Kidney (tissue), 22 donors: ENCODE measurements at places on chromosomes 5 and 9.

GRCh38 chr5:79227484-79228025 lies 8.4 kb upstream of the JMY start:
- H3K27me3 ChIP-seq = no peaks in the 10 kb centered on the region
- H3K4me1 ChIP-seq = no peaks in the 10 kb centered on the region
- no peak overlapping the region for H3K4me3 ChIP-seq
- no peak for DNase-seq
- no peaks in the 10 kb centered on the region for H3K36me3 ChIP-seq
- no peak overlapping the region for H3K27ac ChIP-seq

DNA sequence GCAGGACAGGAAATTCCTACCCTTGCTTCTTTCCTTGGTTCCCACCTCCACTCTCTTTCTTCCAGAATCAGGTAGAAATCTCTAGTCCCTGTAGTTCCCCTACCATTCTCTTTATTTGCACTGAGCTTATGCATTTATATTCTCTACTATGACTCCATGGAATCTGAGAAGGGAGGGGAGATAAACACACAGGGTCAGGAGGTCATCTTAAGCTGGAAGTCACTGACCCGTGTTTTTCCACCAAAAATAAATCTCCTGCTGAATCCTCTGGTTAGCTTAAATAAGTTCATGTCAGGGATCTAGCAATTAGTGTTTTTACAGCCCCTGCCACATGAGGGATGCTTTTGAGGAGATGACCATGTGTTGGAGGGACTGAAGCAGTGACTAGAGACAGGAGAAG lies 3.7 kb downstream of the ACTL7B start:
- H3K4me1 ChIP-seq = no peaks in the 10 kb centered on the region
- no peak overlapping the region for H3K27ac ChIP-seq
- no peaks in the 10 kb centered on the region for H3K27me3 ChIP-seq
- peak; percentile 51 for DNase-seq

DNA sequence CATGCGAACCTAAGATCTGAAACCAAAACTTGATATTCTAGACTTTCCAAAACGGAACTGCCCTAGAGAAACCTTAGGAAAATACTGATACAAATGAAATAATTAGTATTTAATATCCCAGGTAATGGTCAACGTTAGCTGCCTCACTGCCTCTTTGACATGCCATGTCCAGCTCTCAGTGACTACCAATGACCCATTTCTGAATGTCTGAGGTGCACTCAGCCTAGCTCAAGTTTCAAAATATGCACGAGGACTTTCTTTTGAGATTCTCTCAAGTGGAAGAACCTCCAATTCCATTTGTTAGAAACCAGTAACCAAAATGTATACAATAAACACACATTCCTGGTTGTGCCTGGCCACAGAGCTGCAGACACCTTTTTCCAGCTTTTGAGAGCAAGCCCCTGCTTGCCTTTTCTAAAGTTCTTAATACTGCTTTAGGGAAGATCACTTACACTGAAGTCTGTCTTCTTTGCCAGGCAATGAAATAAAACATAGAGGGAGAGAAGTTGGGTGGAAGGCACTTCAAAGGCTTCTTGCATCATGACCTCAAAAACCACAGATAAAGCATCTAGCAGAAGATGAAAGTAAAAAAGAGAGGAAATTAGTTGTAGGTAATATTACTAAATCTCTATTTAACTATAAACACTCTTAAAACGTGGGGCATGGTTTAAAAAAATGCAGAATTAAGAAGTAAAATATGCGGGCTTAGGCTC lies 87.9 kb downstream of the MRPS27 start:
- H3K27me3 ChIP-seq = no peaks in the 10 kb centered on the region
- H3K36me3 ChIP-seq = peaks cover 11% of the 10 kb centered on the region
- H3K27ac ChIP-seq = no peak overlapping the region

DNA sequence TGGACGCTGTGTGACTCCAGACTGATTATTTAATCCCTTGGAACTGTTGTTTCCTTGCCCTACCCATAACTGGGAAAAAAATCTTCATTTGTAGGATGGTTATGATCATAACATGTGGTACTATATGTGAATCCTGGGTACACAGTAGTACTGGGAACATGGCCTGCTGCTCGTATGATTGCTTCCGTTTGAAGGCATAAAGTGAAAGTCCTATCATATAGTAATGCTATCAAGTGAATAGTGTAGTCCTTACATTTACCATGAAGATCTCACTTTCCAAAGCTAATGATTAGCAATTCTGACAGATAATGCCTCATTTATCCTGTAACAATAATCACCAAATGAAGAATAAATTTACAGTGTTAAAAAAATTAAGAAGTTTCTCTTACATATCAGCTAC lies 53.2 kb downstream of the MEF2C start:
- H3K36me3 ChIP-seq = no peaks in the 10 kb centered on the region
- peak overlapping the region; percentile 55 for H3K27ac ChIP-seq
- no peak for DNase-seq
- no peak overlapping the region for H3K4me3 ChIP-seq
- peaks cover 4% of the 10 kb centered on the region for H3K4me1 ChIP-seq
- no peaks in the 10 kb centered on the region for H3K27me3 ChIP-seq

DNA sequence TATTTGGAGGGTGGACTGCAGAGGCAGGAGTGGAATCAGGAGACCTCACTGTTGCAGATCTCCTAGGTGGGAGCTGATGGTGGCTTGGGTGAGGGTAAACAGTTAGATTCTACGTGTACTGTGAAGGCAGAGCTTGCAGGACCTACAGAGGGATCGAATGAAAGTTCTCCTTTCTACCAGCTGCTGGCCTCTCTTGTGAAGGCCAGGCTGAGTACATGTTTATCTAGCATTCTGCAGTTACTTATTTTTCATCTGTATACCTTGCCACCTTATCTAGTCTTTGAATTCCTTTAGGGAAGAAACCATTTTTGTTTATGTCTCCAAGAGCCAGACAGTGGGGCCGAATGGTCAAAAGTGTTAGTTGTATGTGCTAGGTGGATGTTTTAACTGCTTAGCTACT lies 57.6 kb downstream of the PTTG1 start:
- H3K27me3 ChIP-seq = no peaks in the 10 kb centered on the region
- H3K36me3 ChIP-seq = no peaks in the 10 kb centered on the region
- no peaks in the 10 kb centered on the region for H3K4me1 ChIP-seq
- DNase-seq = no peak

DNA sequence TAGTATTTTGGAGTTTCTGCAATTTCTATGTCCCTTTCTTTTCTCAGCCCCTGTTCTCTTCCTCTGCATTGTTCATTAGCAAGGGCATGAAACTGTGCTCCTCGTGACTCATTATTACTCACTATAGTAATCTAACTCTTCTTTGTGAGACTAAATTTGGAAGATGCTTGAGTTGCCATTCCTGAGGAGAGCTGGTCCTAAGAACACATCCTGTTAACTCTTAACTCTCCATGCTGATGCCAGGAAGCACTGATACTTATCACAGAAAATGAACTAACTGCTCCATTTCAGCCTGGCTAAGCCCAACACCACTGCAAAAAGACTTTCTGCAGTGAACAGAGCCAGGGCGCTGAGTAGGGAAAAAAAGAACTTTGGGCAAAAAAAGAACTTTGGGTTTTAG lies 10.6 kb upstream of the CSNK1A1 start:
- no peaks in the 10 kb centered on the region for H3K4me1 ChIP-seq
- H3K36me3 ChIP-seq = no peaks in the 10 kb centered on the region
- no peak for DNase-seq
- no peaks in the 10 kb centered on the region for H3K27me3 ChIP-seq
- peak overlapping the region; percentile 72 for H3K27ac ChIP-seq
- no peak overlapping the region for H3K4me3 ChIP-seq
